GM12878 (cell line): ENCODE measurements at places on chromosomes 5 and 9.

DNA sequence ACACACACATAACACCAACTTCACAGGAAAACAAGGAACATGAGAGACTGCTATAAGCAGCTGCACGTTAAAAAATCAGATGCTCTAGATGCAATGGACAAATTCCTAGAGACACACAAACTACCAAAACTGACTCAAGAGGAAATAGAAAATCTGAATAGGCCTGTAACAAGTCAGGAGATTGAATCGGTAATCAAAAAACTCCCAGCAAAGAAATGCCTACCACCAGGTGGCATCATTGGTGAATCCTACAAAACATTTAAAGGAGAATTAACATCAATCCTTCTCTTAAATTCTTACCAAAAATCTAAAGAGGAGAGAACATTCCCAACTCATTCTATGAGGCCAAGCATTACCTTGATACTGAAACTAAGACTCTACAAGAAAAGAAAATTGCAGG lies 54.9 kb downstream of the NDST1 start:
- DNase-seq, result peak; percentile 27

DNA sequence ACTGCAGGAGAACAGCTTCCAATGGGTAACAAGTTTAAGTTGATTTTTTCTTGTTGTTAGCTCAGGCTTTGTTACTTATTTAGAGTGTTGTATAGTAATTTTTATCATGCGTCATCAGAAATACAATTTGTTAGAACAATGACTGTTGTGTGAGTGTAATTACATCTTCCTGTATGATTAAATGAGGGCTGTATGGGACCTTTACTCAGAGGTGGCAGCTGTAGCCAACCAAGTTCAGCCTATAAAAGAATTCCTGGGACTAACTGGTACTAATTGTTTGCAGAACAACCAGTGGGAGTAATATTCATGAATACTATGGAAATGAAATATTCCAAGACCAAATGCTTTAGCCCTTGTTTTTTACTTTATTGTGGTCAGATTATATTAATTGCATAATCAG lies 30.8 kb upstream of the TJP2 start:
- DNase-seq, result no peak

GRCh38 chr5:77629509-77630113 lies 8.9 kb downstream of the OTP start:
- DNase-seq, result no peak

DNA sequence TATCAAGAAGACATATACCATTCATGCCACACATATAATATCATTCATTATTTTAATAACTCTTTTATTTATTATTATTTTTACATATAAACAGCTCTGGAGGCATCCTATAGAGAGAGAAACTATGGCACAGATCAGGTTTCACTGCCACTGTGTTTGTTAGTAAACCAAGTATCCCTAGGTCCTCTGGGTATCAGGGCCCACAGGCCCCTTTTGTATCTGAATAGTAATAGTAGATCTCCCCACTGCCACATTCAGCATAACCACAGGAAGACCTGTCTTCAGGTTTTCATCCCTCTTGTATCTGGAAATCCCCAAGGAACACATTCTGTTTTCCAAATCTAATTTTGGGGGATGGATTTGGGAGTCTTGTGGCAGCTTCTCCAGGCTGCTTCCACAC lies 94.0 kb downstream of the SPATA31D1 start:
- no peak for DNase-seq

DNA sequence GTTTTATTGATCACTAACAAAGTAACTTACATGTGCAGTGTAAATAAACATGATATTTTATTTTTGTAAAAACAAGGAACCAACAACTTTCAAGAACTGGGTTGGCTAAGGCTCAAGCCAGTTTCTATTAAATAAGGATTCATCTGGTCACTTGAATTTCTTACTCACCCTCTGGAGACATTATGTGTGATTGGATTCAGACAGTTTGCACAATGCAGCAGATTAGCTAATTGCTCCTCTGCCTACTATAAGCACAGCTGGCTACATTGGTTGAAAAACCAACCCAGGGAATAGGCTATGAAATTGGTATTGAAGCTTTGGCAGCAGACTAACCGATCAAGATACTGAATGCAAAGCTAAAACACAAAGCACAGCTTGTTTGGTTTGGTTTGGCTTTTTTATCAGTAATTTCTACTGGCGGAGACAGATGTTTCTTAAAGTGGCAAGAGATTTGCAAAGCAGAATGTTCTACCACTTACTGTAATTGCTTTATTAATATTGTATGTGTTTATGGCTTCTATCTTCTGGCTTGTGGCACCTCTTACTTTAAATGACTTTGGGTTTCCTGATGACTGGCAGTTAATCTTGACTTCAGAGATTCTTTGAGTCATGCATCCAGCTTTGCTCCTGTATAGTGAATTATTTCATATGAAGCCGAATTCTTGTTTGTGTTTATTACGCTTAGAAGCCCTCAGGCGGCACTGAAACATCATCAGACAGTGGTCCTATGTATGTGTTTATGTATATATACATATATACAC lies 231.5 kb downstream of the MPDZ start:
- DNase-seq, result no peak

DNA sequence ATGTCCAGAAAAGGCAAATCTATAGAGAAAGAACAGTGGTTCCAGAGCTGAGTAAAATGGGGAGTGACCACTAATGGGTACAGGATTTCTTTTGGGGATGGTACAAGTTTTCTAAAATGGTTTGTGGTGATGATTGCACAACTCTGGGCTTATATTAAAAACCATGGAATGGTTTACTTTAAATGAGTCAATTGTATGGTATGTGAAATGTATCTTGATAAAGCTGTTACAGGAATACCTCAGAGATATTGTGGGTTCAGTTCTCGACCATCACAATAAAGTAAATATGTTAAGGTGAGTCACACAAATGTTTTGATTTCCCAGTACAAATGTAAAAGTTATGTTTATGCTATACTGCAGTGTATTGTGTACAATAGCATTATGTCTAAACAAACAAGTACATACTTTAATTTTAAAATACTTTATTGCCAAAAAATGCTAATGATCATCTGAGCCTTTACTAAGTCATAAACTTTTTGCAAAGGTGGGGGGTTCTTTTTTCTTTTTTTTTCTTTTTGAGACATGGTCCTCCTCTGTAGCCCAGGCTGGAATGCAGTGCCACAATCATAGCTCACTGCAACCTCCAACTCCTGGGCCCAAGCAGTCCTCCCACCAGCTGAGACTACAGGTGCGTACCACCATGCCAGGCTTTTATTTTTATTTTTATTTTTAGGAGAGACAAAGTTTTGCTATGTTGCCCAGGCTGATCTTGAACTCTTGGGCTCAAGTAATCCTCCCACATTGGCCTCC lies 65.9 kb downstream of the SHOC1 start:
- no peak for DNase-seq

DNA sequence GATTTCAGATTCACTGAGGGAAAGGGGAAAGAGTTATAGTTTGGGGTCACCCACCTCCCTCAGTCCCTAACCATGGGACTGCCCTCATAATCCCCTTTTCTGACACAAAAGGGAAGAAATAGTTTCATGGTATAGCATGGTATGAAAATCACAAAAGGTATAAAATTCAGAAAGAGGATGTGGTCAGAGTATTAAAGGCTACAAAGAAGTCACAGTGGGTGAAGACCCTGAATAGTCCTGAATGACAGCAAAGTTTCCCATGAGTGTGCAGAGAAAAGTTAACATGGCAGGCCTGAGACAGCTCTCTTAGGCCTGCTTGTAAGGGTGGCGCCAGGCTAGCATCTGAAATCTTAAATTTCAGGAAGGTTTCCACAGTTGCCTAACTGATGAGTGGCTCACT lies 290.6 kb upstream of the ZNF608 start:
- DNase-seq, result no peak

GRCh38 chr5:169869066-169869465 lies 111.2 kb downstream of the INSYN2B start:
- DNase-seq, result no peak

GRCh38 chr5:110612794-110613247 lies 113.7 kb downstream of the TMEM232 start:
- DNase-seq, result no peak

- DNase-seq, result no peak
Observed at GRCh38 chr5:127101533-127101932, 28.2 kb upstream of the C5orf63 start.

GRCh38 chr5:132850066-132850465 lies 16.2 kb downstream of the GDF9 start:
- no peak for DNase-seq

- no peak for DNase-seq
Observed at GRCh38 chr5:17679597-17680203, 45.4 kb downstream of the TAF11L14 start.

DNA sequence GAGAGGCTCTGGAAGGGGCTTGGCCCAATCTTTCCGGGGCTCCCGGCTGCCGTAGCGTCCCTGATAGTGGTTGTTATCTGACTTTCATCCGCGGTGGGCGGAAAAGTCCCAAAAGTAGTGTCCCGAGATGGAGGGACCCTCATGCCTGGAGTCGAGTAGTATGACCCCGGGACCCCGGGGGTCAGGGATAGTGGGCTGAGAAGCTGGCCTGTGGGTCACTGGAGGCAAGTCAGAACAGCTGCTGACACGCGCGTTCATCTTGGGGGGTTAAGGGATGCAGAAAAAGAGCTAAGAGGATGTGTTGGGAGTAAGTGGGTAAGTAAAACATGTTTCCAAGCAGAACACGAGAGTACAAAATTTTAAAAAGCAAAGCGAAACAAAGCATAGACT lies 123.4 kb downstream of the TMEM161B start:
- DNase-seq, result no peak

DNA sequence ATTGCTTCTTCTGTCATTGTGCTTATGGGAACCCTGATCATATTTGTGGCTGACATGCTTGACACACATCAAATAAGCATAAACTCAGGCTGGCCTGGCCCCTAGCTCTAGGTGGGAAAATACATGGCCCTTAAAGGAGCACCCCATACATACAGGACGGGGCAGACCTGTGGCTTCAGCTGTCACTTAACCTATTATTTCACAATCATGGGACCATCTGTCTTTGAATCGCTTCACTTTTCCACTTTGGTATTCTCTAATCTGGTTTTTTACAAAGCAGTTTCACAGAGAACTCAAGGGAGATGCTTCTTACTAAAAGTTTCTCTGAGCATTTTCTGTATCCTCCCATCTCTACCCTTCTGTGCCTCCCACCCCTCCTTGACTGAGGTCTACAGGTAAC lies 34.6 kb upstream of the LRRTM2 start:
- no peak for DNase-seq

DNA sequence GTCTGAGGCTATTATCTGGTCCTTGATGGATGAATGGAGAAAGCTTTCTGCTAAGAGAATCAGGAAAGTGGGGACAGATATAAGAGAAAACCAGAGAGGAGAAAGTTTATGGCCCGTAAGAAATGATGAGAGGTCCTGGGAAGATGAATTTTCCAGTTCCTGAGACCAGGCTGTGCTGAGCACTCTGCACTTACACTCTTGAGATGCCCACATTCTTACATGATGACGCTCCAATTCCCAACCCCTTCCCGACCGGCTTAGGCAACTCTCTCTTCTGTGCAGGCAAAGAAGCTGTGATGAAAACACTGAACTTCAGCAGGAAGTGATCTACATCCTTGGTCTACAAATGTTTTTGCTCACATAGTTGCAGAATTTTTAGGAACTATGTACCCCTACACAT lies 417.0 kb downstream of the ARHGEF28 start:
- DNase-seq, result no peak

- DNase-seq, result peak; percentile 23
Observed at GRCh38 chr9:133023117-133023890, 7.5 kb upstream of the GTF3C5 start.

DNA sequence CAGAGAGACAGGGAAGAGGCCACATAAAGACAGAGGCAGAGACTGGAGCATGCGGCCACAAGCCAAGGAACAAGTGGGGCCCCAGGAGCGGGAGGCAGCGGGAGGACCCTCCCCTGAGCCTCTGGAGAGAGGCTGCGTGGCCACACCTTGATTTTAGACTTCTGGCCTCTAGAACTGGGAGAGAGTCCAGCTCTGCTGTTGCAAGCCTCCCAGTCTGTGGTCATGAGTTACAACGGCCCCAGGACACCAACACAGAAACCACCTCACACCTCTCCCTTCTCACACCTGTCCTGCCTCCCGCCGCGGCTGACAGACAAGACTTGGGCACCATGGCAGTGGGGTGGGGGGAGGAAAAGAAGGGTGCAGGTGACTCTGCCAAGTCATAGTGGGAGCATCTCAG lies 2.2 kb downstream of the INPP5E start:
- no peak for DNase-seq

DNA sequence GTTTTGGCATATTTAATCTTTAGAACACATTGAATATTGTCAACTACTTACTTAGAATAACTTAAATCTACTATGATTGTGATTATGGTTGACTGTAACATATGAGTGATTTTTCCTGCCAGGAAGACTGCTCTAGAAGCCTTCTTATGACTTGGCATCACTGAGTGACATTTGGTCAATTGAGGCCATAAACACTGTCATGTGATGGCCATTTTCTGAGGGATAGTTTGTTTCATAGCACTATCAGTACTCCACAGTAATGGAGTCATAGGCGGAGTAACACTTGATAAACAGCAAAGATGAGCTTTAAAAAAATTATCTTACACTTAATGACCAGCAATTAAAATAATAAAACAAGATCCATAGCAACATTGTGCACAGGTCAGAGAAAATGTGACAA lies 31.0 kb downstream of the C9orf40 start:
- DNase-seq, result no peak

DNA sequence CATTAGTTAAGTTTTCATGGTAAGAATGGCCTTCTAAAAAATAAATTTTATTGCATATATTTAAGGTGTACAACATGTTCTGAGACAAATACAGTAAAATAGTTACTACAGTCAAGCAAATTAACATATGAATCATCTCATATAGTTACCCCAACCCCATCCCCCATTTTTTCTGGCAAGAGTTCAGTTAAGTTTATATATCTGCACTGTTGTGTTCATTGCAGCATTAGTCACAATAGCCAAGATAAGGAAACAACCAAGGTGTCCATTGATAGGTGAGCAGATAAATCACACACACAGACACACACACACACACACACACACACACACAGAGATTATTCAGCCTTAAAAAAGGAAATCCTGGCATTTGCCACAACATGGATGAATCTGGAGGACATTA lies 37.2 kb upstream of the OTULIN start:
- DNase-seq, result no peak

DNA sequence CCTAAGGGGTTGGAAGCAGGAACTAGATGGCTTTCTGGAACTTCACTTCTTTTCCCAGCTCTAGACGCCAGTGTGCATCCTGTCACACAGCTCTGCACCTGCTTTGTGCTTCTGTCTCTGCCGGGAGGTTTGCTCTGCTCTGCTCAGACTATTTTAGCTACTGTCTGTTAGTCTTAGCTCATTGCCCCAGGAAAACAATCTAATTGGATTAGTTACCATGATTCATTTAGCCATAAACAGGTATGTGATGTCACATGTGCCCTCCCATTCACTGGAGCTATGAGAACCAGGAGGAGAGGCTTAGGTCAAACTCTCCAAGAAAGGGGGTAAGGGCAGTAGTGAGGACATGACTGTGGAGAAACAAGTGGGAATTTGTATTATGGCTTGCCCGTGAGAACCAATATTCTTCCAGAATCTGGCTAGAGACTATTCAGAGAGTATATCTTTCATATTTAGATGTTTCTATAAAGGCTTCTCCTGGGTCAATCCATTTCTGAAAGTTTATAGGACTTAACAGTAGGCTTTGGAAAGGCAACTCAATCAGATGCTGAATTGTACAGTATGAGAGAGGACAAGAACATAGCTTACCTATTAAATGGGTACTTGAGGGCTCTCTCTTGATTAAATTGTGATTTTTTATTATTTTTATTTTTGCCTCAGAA lies 22.4 kb upstream of the NREP start:
- DNase-seq, result no peak

- no peak for DNase-seq
Observed at GRCh38 chr5:176612855-176613254, 2.9 kb upstream of the GPRIN1 start.
